Pancreas (tissue), 10 donors: ENCODE measurements at places on chromosomes 2 and 18. TPM values are rescaled to one million over a fixed set of nuclear protein-coding genes. Genes with fewer than 3 reads are reported as not detected.

The SMYD1 gene
- polyA plus RNA-seq: not detected

The PDK1 gene
- 1.2 TPM for polyA plus RNA-seq

The SERPINB13 gene
- not detected for polyA plus RNA-seq

The IL1R2 gene
- polyA plus RNA-seq: 1.9 TPM

The GAREM1 gene
- polyA plus RNA-seq: 3.6 TPM

The AQP12A gene
- 744 TPM for polyA plus RNA-seq

The POTEE gene
- polyA plus RNA-seq: not detected

The GDF7 gene
- polyA plus RNA-seq: 0.19 TPM

The B4GALT6 gene
- 3.8 TPM for polyA plus RNA-seq

The ACTG2 gene
- 9.9 TPM for polyA plus RNA-seq

The DUSP2 gene
- polyA plus RNA-seq: 1.3 TPM

The TACR1 gene
- 0.23 TPM for polyA plus RNA-seq

The OTOS gene
- not detected for polyA plus RNA-seq

The OSGEPL1 gene
- polyA plus RNA-seq: 1.7 TPM

The LONRF2 gene
- 2.0 TPM for polyA plus RNA-seq

The HS1BP3 gene
- 15.5 TPM for polyA plus RNA-seq

The RAB6C gene
- polyA plus RNA-seq: not detected

The TMEM127 gene
- 12.6 TPM for polyA plus RNA-seq

The AMER3 gene
- 2.1 TPM for polyA plus RNA-seq

The MYL12B gene
- polyA plus RNA-seq: 198 TPM

The SPAG16 gene
- 11.1 TPM for polyA plus RNA-seq

The TUBA3E gene
- polyA plus RNA-seq: not detected

The LYPD6B gene
- polyA plus RNA-seq: 8.1 TPM

The VIT gene
- 0.42 TPM for polyA plus RNA-seq

The UGT1A5 gene
- polyA plus RNA-seq: not detected

The MAP3K19 gene
- polyA plus RNA-seq: not detected

The TRIM43B gene
- not detected for polyA plus RNA-seq

The CNDP2 gene
- polyA plus RNA-seq: 65.7 TPM

The MC4R gene
- 0.05 TPM for polyA plus RNA-seq

The EGR4 gene
- polyA plus RNA-seq: 0.19 TPM

The RSAD2 gene
- 1.9 TPM for polyA plus RNA-seq

The PPP3R1 gene
- 6.1 TPM for polyA plus RNA-seq

The ATOH8 gene
- 8.9 TPM for polyA plus RNA-seq

The REEP1 gene
- polyA plus RNA-seq: 2.9 TPM

The SERPINB2 gene
- 0.46 TPM for polyA plus RNA-seq

The IL36G gene
- not detected for polyA plus RNA-seq

The ABCG8 gene
- polyA plus RNA-seq: not detected

The SLC9A4 gene
- polyA plus RNA-seq: not detected
